Activated CD4-positive, alpha-beta T cell treated with anti-CD3 and anti-CD28 coated beads for 4 hours (primary cell): ENCODE measurements at places on chromosomes 4 and X.

- DNase-seq = no peak
Measured at GRCh38 chr4:39761005-39761667, 63.2 kb downstream of the UBE2K start.

- DNase-seq = no peak
Measured at GRCh38 chrX:78104447-78105176, 564 bp downstream of the PGK1 start.

GRCh38 chrX:41686788-41687187 lies 2.0 kb upstream of the GPR34 start:
- DNase-seq = no peak

- peak; percentile 64 for DNase-seq
Measured at GRCh38 chr4:36399762-36400353, 118.4 kb downstream of the DTHD1 start.
